ENCODE measurements at places on chromosomes 2 and 18. TPM values are rescaled to one million over a fixed set of nuclear protein-coding genes. Genes with fewer than 3 reads are reported as not detected.

SLC5A7 gene
- total RNA-seq: 0.05 TPM

DNA sequence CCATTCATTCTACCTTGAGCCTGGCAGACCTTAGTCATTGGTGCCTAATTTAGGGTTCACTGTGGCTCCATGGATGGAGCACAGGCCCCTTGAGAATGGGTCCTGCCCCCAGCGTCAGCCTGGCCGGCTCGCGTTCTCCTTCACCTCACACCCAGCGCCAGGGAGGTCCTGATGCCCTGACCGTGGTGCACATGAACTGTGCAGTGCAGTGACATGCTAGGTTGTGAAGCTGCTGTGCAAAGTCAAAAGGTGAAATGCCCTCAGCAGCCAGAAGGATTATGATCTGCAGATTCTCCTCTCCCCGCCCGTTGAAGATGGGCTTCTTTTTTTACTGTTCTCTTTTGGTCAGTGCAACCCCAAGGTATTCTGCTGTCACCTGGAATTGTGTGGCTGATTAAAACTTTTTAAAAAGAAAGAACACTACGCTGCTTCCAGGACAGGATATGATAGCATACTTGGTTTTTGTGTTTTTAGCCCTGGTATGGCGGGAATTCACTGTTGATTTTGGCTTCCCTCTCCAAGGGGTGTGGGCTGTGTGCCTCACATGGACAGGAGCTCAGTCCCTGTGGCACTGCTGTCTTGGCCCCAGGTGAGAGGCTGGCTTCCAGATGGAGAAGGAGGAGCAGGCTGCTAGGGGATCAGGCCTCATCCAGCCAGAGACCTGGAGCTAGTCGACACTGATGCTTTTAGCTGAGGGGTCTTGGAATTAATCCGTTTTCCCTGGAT, 49.4 kb upstream of the MCFD2 start:
- H3K27ac ChIP-seq: no peak overlapping the region
- peaks cover 64% of the 10 kb centered on the region for H3K36me3 ChIP-seq
- H3K4me1 ChIP-seq: peaks cover 12% of the 10 kb centered on the region
- no peak overlapping the region for H3K4me3 ChIP-seq

GRCh38 chr2:151802315-151802714, 25.9 kb downstream of the ARL5A start:
- no peaks in the 10 kb centered on the region for H3K27me3 ChIP-seq
- no peak overlapping the region for H3K4me3 ChIP-seq
- no peak overlapping the region for H3K27ac ChIP-seq
- peaks cover 7% of the 10 kb centered on the region for H3K36me3 ChIP-seq

DNA sequence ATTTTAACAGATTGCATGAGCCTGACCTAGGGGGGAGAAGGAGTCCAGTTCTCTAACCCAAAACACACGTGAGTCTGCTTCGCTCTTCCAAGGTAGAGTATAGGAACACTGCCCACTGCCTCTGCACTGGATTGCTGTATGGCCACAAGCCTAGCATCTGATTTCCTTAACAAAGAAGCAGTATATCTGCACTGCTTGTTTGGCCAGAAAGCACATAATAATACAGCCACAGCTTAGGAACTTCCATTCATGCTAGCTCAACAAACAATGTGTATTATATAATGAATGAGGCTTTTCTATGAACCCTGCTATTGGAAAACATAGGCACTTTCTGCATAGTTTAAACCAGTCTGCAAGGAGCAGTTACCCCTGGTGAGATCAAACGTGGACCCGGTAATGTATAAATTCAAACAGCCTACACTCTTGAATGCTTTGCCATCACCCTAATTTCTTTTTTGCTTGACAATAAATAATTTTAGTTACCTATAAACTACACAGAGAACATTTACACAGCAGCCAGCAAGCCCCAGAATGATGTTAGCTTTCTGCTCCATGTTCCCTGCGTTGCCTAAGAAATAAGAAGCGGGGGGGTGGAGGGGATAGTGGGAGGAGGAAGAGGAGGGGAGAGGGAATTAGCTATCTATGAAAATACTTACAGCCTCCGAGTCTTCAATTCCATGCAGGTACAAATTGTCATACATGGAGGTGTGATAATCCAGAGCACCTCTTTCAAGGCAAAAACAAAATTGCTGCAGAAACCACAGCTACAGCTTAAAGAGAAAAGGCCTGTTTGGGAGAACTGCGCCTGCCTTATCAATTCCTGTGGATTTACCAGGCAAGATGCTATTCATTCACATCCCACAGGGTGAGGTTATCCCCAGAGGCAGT, 125.6 kb downstream of the CACNB4 start:
- H3K4me1 ChIP-seq: no peaks in the 10 kb centered on the region
- no peak overlapping the region for H3K27ac ChIP-seq
- H3K27me3 ChIP-seq: no peaks in the 10 kb centered on the region

Data from thymus (tissue), 14 donors.